RPMI7951 (cell line): ENCODE measurements at places on chromosomes 5 and 9. TPM values are rescaled to one million over a fixed set of nuclear protein-coding genes. Genes with fewer than 3 reads are reported as not detected.

The BSPRY gene
- not detected in 2 replicates for total RNA-seq

The CDH6 gene
- total RNA-seq = 0.12 and 0.78 TPM in 2 replicates

The CTSV gene
- total RNA-seq = 9.1 TPM in 2 replicates

The HRH2 gene
- 4.4 and 5.3 TPM in 2 replicates for total RNA-seq

The PTPA gene
- total RNA-seq = 75.8 and 86.1 TPM in 2 replicates

The TRIO gene
- 34.0 and 46.8 TPM in 2 replicates for total RNA-seq

The FGF1 gene
- 11.5 and 13.1 TPM in 2 replicates for total RNA-seq

The EQTN gene
- total RNA-seq = not detected in 2 replicates

The PCDHGA3 gene
- 0.12 and 0.39 TPM in 2 replicates for total RNA-seq

The TOR1B gene
- total RNA-seq = 30.8 and 33.2 TPM in 2 replicates

The PSAT1 gene
- total RNA-seq = 46.7 and 57.4 TPM in 2 replicates

The CNTFR gene
- not detected in 2 replicates for total RNA-seq

The GALNT10 gene
- 26.4 and 27.9 TPM in 2 replicates for total RNA-seq

The PRR16 gene
- total RNA-seq = 0.78 and 1.3 TPM in 2 replicates

The DRD1 gene
- not detected in 2 replicates for total RNA-seq

The GRIN3A gene
- total RNA-seq = not detected in 2 replicates

The SQSTM1 gene
- total RNA-seq = 131 and 132 TPM in 2 replicates

The SLC6A3 gene
- not detected in 2 replicates for total RNA-seq

The PAX5 gene
- total RNA-seq = not detected in 2 replicates

The PCDHB2 gene
- 0.88 and 0.96 TPM in 2 replicates for total RNA-seq

The SPAG8 gene
- total RNA-seq = 1.7 and 1.8 TPM in 2 replicates

The OTP gene
- under 0.01 TPM in 1 of 2 replicates, not detected in the other for total RNA-seq

The PURA gene
- total RNA-seq = 9.0 and 10.0 TPM in 2 replicates

The FOXD4L5 gene
- total RNA-seq = not detected in 2 replicates

The P4HA2 gene
- total RNA-seq = 239 and 264 TPM in 2 replicates

The DNM1 gene
- total RNA-seq = 16.1 and 17.4 TPM in 2 replicates

The ARSI gene
- 0.10 TPM in 1 of 2 replicates, not detected in the other for total RNA-seq

The NIPAL4 gene
- total RNA-seq = 0.10 and 0.48 TPM in 2 replicates

The CWC27 gene
- total RNA-seq = 12.6 and 16.7 TPM in 2 replicates

The MAPK9 gene
- total RNA-seq = 18.0 and 19.0 TPM in 2 replicates

The NXNL2 gene
- total RNA-seq = 1.1 and 1.4 TPM in 2 replicates

The SH3PXD2B gene
- 13.8 and 18.5 TPM in 2 replicates for total RNA-seq

The HMMR gene
- 70.5 and 79.3 TPM in 2 replicates for total RNA-seq

The CYSRT1 gene
- total RNA-seq = 0.36 and 1.1 TPM in 2 replicates

The DPYSL3 gene
- 191 and 198 TPM in 2 replicates for total RNA-seq

The CDKN2B gene
- total RNA-seq = 8.3 and 9.5 TPM in 2 replicates

The CA9 gene
- total RNA-seq = 73.8 and 82.4 TPM in 2 replicates

The MEGF9 gene
- total RNA-seq = 10.5 and 11.1 TPM in 2 replicates

The IRX4 gene
- total RNA-seq = not detected in 2 replicates

The EPB41L4A gene
- under 0.01 and 0.12 TPM in 2 replicates for total RNA-seq

The LAMC3 gene
- 0.20 TPM in 1 of 2 replicates, not detected in the other for total RNA-seq

The HINT2 gene
- 57.7 and 63.2 TPM in 2 replicates for total RNA-seq

The CAMK2A gene
- 0.60 and 1.1 TPM in 2 replicates for total RNA-seq

The UGCG gene
- total RNA-seq = 21.7 and 27.8 TPM in 2 replicates

The PROP1 gene
- not detected in 2 replicates for total RNA-seq

The REXO4 gene
- 9.0 and 9.5 TPM in 2 replicates for total RNA-seq

The PCDHB7 gene
- 0.39 and 0.48 TPM in 2 replicates for total RNA-seq

The IFNA14 gene
- total RNA-seq = not detected in 2 replicates

The TMEM203 gene
- total RNA-seq = 39.1 and 40.0 TPM in 2 replicates

The N4BP3 gene
- total RNA-seq = 0.12 and 0.29 TPM in 2 replicates

The ORM2 gene
- total RNA-seq = not detected in 2 replicates

The FTMT gene
- total RNA-seq = not detected in 2 replicates

The FAM114A2 gene
- total RNA-seq = 15.2 and 17.4 TPM in 2 replicates

The MYOZ3 gene
- total RNA-seq = 0.78 TPM in 1 of 2 replicates, not detected in the other
